ENCODE measurements at places on chromosomes 5 and 9. TPM values are rescaled to one million over a fixed set of nuclear protein-coding genes. Genes with fewer than 3 reads are reported as not detected.

DNA sequence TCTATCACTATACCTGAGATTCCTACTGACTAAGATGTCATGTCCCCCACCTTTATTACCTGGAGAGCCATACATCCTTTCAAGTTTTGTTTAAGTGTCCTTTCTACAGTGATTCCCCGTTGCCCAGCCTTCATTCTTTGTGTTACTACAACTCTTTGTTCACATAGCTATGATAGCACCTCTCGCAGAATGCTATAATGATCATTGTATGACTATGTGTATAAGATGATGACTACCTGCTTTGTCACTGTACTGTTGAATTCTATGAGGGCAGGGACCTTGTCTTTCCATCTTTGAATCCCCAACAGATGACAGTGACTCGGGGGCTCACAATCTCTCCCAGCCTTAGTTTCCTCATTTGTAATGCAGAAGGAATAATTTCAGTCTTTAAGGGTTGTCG, 361.2 kb downstream of the NPR3 start:
- no peak overlapping the region for H3K27ac ChIP-seq
- H3K27me3 ChIP-seq: no peaks in the 10 kb centered on the region
- H3K36me3 ChIP-seq: no peaks in the 10 kb centered on the region
- DNase-seq: no peak
- H3K4me1 ChIP-seq: no peaks in the 10 kb centered on the region

GRCh38 chr5:158209219-158209908, 350.4 kb upstream of the CLINT1 start:
- no peak for DNase-seq
- no peaks in the 10 kb centered on the region for H3K4me1 ChIP-seq
- no peaks in the 10 kb centered on the region for H3K27me3 ChIP-seq
- H3K36me3 ChIP-seq: no peaks in the 10 kb centered on the region

- H3K4me1 ChIP-seq: peaks cover 3% of the 10 kb centered on the region
- DNase-seq: peak; percentile 54
- H3K36me3 ChIP-seq: no peaks in the 10 kb centered on the region
- peak overlapping the region; percentile 61 for H3K27ac ChIP-seq
- no peaks in the 10 kb centered on the region for H3K27me3 ChIP-seq
These were observed 46.2 kb upstream of the PWWP2A start for GRCh38 chr5:160165137-160166068.

GRCh38 chr5:150999704-151000442, 20.5 kb upstream of the GPX3 start:
- DNase-seq: peak; percentile 22
- no peak overlapping the region for H3K27ac ChIP-seq
- no peak overlapping the region for H3K4me3 ChIP-seq
- H3K27me3 ChIP-seq: no peaks in the 10 kb centered on the region
- no peaks in the 10 kb centered on the region for H3K4me1 ChIP-seq

GRXCR2 gene
- not detected for polyA plus RNA-seq

GDA gene
- polyA plus RNA-seq: 11.6 TPM

NTRK2 gene
- polyA plus RNA-seq: 11.3 TPM

PDZD2 gene
- polyA plus RNA-seq: 4.5 TPM

All from pancreas (tissue), 10 donors.